ENCODE measurements at places on chromosomes 7 and 10. TPM values are rescaled to one million over a fixed set of nuclear protein-coding genes. Genes with fewer than 3 reads are reported as not detected.
A peak's percentile ranks its signal among the peaks of the same experiment; 100 is the strongest.

- DNase-seq: peak; percentile 64
These were observed 97.9 kb downstream of the PTEN start for GRCh38 chr10:87961314-87961713.

DNA sequence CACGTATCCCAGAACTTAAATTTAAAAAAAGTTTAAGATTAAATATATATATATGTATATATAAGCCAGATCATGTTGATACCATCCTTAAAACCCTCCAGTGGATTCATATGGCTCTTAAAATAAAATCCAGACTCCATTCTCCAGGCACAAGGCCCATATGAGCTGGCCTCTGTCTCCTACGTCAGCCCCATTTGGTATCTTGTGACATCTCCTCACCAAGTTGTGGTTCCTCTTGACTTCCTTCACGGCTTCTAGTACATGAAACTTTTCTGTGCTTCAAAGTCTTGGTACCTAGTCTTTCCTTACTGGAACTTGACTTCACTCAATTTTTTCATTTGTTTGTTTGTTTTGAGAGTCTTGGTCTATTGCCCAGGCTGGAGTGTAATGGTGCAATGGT, 61.3 kb downstream of the PRLHR start:
- DNase-seq: no peak

DNA sequence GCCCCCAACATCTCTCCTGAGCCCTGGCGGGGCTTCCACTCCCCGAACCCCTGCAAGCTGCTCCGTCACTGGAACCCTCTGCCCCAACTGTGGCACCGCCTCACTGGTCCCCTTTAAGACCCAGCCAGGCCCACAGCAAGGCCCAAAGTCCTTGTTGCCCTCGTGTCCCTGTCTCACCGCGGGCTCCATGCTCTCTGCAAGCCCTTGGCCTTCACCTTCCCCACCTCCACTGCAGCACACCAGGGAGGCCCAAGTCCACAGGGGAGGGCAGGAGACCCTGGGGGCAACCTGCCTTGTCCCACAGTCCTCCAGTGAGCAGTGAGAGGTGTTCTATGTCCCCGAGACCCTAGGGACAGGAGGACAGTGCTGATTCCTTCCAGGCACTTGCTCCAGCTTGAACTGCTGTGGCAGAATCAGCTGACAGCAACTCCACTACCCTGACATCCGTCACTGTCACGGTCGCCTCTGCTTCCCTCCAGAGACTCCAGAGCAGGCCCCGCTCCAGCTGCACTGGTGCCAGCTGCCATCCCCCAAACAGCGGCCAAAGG, 105.3 kb downstream of the CYTH3 start:
- DNase-seq: no peak

- no peak for DNase-seq
These were observed 123.0 kb downstream of the GRK5 start for GRCh38 chr10:119330342-119330741.

The PIK3AP1 gene
- total RNA-seq: 1.7 TPM

DNA sequence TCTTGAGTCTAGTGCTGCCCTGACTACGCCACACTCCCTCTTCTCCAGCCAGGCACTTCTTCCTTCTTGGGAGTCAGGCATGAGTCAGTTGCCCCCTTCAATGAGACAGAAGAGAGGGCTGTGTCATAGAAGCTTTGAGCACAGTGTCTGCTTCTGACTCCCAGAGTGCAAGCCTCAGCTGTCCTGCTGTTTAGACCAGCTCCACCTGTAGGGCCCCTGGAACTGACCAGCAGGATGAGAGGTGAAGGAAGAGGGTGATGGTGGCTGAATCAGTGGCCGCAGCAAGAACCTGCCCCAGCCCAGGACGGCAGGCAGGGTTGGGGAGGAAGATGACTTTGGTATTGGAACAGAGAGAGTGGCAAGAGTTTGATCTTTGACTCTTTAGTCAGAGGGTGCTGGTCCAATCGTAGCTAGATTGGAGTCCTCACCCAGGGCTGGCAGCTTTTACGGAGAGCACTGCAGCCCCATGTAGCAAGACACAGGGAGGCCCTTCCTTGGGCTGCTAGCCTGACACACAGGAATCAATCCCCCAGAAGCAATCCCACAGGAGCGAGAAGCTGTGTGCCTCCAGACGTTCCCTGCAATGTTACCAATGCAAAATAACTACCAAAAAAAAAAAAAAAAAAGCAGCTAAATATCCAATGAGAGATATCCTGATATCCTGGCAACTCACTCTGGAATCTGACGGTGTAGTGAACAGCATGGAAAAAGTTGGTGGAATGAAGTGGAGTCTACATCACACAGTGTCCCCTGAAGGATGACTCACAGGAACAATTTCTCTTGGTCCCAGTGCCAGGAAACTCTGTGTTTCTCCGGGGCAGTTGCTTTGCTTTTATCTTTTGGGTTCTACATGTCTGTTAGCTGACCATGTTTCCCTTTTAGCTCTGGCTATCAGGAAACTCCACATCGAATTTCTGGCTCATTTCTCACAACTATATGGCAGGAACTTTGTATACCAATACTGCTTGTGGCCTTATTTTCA, 6.9 kb downstream of the C10orf62 start:
- peak; percentile 32 for DNase-seq

DNA sequence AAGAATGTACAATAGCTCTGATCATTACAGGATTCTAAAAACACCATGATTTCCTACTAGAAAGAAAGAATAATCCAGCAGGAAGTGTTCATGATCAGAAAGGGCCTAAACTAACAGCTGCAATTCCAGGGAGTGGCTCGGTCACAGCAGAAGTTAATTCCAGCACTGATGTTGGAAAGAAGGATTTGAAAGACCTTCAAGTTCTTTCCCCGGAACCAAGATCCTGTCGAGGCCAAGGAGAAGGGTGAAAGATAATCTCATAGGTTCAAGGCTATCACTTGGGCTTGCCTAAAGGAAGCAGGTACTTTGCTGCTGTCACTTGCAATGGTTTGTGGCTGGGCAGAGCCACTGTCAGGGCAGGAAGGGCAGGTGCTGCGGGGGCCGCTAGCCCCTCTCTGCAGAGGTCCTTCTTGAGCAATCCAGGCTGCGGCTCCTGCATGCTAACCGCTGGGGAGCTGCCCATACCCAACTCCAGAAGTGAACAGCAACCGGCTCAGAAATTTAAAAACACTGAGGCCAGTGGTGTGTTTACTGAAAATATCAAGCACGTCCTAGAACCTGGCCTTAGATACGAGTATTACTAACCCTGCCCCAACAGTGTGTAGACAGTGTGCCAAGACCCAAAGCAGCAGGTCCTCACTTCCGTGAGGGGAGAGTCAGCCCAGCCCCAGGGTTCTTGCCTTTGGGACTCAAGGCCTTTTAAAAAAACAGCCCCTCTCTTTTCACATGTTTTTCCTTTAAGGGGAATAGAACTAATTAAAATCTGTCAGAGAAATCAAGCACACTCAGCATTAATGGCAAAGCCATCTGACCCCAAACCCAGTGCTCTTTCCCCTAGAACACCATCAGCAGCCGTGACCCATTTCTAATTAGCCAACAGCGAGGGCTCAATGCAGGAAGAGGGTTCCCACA, 76.8 kb downstream of the VIPR2 start:
- no peak for DNase-seq

The STOX1 gene
- total RNA-seq: 3.9 TPM

DNA sequence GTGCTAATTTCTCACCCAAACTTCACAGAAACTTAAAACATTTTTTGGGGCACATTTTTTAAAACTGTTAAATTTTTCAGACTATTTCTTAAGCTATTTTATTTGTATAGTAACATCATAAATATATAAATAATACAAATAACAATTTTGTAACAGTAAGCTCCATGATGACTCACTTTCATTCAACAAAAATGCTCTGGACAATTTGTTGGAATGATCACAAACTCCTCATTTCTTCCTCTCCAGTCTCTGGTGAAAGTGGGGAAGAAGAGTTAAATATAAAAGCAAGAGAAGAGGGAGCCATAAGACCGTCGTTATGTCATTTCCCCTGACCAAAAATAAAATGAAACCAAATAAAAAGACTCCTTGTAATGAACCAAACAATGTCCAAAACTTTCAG, 162.4 kb downstream of the AGMO start:
- no peak for DNase-seq

The SHH gene
- not detected for total RNA-seq

DNA sequence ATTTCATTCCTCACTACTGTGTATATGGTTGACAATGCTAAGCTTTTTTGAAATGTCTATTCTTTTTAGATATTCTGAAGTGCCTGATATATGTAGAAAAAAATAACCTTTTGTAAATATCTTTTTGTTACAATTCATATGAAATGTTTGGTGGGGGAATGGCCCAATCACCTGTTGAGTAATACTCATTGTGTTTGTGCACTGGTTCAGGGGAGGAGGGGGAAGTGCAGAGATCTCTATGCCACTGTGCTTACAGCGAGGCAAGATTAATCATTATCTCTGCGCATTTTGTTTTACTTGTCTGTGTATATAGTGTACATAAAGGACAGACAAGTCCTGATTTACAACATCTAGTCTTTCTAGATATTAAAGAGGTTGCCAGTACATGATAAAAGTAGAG, 25.2 kb downstream of the NUP42 start:
- DNase-seq: no peak

DNA sequence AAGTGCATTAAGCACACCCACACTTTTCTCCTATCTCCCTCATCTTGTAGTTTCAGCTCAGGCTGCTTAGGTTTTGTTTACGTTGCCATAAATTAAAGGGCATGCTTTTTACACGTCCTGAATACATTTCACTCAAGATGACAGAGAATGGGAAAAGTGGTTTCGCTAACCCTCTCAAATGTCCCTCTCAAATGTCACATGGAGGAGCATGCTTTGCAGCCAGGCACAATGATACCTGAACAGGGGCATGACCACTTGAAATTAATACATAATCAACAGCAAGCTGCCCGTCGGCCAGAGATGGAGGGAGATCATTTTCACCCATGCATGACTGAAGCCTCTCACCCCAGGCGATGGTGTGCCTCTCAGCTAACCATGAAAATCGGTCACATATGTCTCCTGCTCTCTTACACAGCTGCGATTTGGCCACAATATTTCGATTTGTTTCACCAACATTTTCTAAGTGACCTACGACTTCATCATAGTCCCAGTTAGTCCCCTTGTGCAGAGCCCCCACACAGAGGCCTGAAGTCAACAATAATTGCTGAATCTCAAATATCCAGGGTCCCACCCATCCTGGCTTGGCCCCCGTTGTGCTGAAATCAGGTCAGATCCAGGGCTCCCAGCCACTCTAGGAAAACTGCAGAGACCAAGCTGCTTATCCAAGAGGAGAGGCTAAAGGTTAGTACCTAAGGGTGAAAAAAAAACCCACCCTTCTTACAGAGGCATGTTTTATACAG, 373.9 kb upstream of the NFE2L3 start:
- no peak for DNase-seq

The HOXA10 gene
- not detected for total RNA-seq

The SPDYE18 gene
- total RNA-seq: 0.44 TPM

DNA sequence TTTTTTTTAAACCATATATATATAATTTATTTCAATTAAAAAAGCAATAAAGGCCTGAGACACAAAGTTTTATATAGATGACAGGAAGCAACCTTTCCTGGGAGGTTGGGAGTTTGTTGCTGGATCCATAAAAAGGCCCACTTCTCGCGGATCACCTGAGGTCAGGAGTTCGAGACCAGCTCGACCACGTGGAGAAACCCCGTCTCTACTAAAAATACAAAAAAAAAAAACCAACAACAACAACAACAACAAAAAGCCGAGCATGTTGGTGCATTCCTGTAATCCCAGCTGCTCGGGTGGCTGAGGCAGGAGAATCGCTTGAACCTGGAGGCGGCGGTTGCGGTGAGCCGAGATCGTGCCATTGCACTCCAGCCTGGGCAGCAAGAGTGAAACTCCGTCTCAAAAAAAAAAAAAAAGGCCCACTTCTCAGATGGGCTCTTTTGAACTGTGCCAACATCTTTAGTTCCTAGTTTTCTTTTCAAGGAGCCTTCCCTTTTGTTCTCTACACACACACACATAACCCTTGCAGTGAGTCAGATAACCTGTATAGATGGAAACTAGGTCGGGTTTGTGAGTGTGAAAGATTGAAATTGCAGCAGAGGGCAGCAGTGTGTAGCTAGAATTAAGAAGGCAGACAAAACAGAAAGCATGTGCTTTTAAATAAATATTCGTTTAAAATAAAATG, 1.2 kb upstream of the SMNDC1 start:
- peak; percentile 36 for DNase-seq

- no peak for DNase-seq
These were observed 65.0 kb upstream of the TES start for GRCh38 chr7:116145245-116145852.

The C7orf33 gene
- total RNA-seq: not detected

The PNLIPRP2 gene
- not detected for total RNA-seq

The PTF1A gene
- not detected for total RNA-seq

Data from PC-9 (cell line).